ENCODE measurements at places on chromosomes 3 and 15. TPM values are rescaled to one million over a fixed set of nuclear protein-coding genes. Genes with fewer than 3 reads are reported as not detected.

Gene DCBLD2
- total RNA-seq, result 64.9 TPM

Gene MYZAP
- total RNA-seq, result not detected

Gene NECTIN3
- total RNA-seq, result 15.9 TPM

Gene MASP1
- 20.2 TPM for total RNA-seq

Gene PRRT3
- total RNA-seq, result 1.3 TPM

Gene AADACL2
- total RNA-seq, result not detected

Gene HYAL1
- 0.60 TPM for total RNA-seq

Gene HRG
- not detected for total RNA-seq

Gene ALDH1A3
- 168 TPM for total RNA-seq

Gene ZBED2
- 0.08 TPM for total RNA-seq

Gene DAZL
- not detected for total RNA-seq

Gene MEIS2
- total RNA-seq, result 57.7 TPM

Gene PRKCD
- 7.7 TPM for total RNA-seq

Gene FOXB1
- not detected for total RNA-seq

Gene RCCD1
- 6.5 TPM for total RNA-seq

Gene CHRD
- total RNA-seq, result 0.08 TPM

Gene BFSP2
- total RNA-seq, result not detected

Gene ZNF774
- total RNA-seq, result 1.7 TPM

Gene NANOGP8
- not detected for total RNA-seq

Gene ACSBG1
- under 0.01 TPM for total RNA-seq

Gene IGSF10
- total RNA-seq, result 0.15 TPM

Gene SERPINI2
- not detected for total RNA-seq

Gene KCNAB1
- total RNA-seq, result 0.59 TPM

Gene C2CD4A
- not detected for total RNA-seq

Gene NT5DC2
- total RNA-seq, result 95.5 TPM

Gene VPS13C
- 53.7 TPM for total RNA-seq

Gene TPRA1
- total RNA-seq, result 35.0 TPM

Gene CPB1
- not detected for total RNA-seq

Gene MGA
- total RNA-seq, result 22.2 TPM

Gene SCN11A
- total RNA-seq, result under 0.01 TPM

Gene IL20RB
- total RNA-seq, result 0.53 TPM

Gene RARB
- total RNA-seq, result 32.2 TPM

Gene SACM1L
- 21.0 TPM for total RNA-seq

Gene KBTBD13
- total RNA-seq, result not detected

Gene EFCC1
- total RNA-seq, result under 0.01 TPM

Gene ISLR2
- total RNA-seq, result not detected

Gene FES
- total RNA-seq, result 26.2 TPM

Gene KCNMB2
- not detected for total RNA-seq

Gene PRTG
- total RNA-seq, result 0.70 TPM

Gene ZMYND10
- 0.70 TPM for total RNA-seq

Gene GSK3B
- total RNA-seq, result 28.0 TPM

All from smooth muscle cell of the coronary artery (primary cell).